ENCODE measurements at places on chromosomes 6 and 20.

DNA sequence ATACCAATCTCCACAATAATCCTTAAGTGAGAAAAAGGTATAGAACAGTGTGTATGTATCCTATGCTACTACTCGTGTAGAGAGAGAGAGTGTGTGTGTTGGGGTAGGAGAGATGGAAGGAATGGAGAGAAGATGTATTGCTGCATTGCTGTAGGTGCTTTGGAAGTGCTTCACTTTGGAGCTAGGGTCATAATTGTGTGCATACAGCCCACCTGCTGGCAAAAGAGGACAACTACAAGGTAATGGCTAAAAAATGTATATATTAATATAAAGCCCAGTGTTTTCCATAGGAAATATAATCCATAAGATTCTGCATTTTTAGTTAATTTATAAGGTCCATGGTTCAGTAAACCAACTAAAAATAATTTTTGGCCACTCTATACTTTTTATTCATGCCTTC is 36.1 kb downstream of the SERAC1 start:
- DNase-seq, result no peak

DNA sequence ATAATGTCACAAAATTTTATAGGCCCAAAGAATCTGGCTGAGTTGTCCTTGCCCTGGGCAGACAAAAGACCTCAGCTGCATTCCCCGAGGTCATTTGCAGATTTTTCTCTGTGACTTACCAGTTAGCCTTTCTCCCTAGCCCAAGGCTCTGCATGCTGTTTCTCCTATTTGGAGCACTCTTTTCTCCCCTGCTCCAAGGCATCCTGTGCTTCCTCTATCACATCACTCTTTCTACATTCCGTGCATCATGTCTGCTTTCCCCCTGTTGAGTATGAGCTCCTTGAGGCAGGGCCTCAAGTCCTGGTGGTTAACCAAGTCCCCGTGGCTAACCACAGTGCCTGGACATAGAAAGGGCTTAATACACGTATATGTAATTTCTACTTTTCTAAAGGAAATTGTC is 593 bp upstream of the GSTA3 start:
- DNase-seq, result no peak

- no peak for DNase-seq
Measured at GRCh38 chr6:116003668-116004067, 57.0 kb downstream of the FRK start.

DNA sequence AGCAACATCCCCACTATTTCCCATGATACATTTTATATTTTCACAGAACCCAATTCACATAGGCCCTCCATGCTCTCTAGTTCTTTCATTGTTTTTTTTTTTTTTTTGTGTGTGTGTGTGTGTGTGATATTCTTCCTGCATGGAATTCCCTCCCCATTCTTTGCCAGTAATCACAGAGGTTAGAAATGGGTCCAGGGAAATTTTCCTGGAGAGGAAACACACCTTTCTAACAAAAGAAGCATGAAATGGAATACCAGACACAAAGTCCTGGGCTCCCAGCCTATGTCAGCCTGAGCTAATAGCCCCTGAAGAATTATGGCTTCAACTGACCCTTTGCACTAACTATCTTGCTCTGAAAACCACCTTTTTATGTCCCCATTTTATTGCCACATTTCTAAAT is 194.2 kb upstream of the NT5E start:
- no peak for DNase-seq

GRCh38 chr6:110524305-110524704 is 47.9 kb upstream of the SLC22A16 start:
- no peak for DNase-seq

GRCh38 chr6:95923518-95923917 is 92.3 kb upstream of the FUT9 start:
- no peak for DNase-seq

- no peak for DNase-seq
Measured at GRCh38 chr6:170062915-170063241, 228.0 kb downstream of the DLL1 start.

GRCh38 chr6:54107470-54108090 is 3.7 kb upstream of the MLIP start:
- DNase-seq, result no peak

DNA sequence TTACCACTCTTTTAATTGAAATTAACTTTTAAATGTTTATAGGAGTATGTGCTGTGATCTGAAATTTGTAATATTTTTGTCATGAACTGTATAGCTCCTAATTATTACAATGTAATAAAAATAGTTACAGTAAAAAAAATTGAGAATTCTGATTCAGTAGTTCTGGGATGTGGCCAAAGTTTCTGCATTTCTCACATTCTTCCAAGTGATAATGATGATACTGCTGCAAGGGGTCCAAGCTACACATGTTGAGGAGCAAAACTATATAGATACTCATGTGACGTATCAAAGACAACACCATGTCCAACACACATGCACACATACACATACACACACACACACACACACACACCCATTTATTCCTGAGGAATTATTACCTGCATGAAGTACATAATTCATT is 71.0 kb upstream of the FAM83B start:
- DNase-seq, result no peak

- no peak for DNase-seq
Measured at GRCh38 chr6:30062471-30063178, 1.6 kb downstream of the POLR1H start.

DNA sequence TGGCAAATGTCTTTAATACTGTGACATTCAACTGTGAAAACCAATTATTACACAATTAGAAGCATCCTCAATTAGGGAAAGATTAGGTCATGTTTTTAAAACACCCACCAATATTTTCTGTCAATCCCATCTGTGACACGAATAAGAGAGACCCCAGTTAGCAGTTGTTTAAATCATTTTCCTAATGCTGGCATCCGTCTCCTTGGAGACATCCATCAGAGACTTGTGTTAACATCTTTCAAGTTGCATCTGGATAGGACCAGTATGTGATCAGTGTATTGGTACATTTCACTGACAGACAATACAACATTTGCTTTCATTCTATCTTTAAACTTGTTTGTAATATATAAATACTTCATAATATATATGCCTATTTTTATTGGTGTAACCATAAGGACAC is 420.7 kb upstream of the RNF217 start:
- no peak for DNase-seq

- no peak for DNase-seq
Measured at GRCh38 chr20:18712131-18712530, 101.5 kb upstream of the SCP2D1 start.

- DNase-seq, result no peak
Measured at GRCh38 chr20:10984294-10984693, 310.5 kb upstream of the JAG1 start.

DNA sequence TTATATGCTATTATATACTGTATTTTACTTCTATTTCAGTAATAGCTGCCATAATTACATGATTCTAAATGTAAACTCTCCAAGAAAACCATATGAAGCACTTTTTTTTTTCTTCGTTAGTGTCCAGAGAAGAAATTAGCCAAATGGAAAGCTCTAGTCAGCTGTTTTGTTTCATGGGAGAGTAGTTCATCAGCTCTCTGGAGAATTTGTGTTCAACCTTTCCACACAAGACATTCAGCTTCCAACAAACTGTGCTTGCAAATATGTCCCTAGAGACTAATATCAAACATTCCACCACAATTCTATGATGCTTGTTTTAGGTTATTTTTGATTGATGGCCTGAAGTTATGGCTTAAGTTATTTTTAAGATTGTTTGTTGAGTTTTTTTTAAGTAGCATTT is 19.5 kb downstream of the FHL5 start:
- no peak for DNase-seq

GRCh38 chr20:12659942-12660341 is 348.8 kb upstream of the SPTLC3 start:
- no peak for DNase-seq

DNA sequence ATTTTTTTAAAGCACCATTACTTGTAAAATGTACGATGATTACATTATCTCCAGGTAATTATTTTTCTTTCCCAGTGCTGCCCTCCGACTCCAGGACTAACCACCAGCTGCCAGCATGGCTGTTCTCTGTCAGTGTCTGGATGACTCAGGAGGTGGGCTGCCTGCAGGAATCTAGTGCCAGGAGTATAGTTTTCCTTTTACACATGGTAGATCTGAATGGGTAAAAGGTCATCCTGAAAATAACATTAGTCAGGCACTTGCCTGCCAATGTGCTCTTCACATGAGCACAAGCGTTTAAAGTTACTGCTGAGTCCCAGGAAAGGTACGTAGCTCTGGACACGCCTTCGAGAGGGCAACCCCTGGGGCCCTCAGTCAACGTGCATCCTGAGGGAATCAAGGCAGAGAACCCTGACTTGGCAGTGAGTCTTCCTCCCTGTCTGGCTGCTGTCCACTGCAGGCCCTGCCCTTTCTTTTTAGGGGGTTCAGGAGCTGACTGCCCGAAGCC is 2.4 kb downstream of the DYNLT1 start:
- DNase-seq, result peak; percentile 98
